ENCODE measurements at places on chromosomes 1 and 21.

DNA sequence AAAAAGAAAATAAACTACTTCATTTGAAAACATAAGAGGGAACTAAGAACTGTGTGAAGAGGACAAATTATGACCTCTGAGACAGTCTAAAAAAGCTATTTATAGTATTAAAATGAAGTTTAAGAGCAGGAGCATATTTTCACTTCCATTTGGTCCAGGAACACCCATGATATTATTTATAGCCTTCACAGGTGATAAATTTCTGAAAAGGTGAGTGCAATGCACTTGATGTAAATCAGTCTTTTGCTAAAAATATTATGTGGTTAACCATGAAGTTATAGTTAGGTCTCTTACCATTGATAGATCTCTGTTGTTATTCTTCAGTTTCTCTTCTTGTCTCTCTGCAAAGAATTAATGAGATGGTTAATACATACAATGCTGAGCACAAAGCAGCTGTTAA lies 14.7 kb downstream of the TMCO1 start:
- no peak for DNase-seq

DNA sequence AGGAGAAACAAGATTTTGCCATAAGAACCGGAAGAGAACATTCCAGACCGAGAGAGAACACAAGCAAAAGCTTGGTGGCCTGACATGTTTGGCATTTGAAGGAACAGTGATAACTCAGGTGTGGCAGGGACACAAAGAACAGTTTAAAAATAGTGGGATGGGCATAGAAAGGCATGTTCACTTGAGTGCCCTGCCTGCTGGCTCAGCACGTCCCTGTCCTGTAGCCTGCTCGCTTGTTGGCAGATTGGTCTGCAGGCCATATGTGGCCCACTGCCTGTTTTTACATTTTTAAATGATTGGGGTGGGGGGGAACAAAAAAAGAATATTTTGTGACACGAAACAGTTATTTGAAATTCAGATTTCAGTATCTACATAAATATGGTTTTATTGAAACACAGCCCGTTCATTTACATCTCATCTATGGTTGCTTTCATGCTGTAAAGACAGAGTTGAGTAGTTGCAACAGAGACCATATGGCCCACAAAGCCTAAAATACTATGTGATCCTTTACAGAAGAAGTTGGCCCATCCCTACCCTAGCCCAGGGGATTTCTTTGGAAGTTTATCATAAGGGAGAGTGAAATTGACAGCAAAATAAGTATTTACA lies 100.7 kb downstream of the RGL1 start:
- no peak for DNase-seq

DNA sequence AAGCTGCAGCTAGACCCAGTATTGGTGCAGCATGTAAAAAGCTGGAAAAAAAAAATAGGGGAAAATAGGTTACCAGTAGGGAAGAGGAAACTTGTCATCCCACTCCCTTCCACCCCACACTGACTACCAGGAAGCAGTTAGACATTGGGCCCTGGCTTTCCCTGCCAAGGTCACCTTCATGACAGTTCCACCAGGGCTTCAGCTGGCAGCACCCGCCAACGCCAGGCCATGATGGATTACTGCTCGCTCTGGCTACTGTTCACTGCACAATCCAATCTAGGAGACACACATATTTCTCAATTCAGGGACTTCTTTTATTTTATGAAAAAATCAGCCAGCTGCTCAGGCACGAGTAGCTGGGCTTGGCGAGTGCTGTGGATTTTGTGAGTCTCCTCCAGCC lies 127.7 kb downstream of the DMRTA2 start:
- DNase-seq: no peak

DNA sequence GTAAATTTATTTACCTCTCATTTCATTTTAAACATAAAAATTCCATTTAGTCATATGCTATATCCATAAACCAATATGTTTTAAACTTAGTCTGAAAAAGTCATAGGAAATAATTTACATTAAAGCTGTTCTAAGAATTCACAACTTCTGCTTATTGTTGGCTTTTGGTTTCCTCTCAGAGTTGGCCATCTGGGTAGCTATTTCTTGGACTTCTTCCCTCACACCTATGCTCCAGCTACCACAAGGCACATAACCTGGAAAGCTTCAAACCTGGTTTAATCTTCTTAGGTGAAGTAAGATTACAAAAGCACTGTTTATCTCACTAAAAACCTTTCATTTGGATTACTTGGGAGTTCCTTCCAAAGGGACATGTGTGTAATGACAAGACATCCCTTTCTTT lies 29.8 kb downstream of the RBM11 start:
- DNase-seq: no peak

DNA sequence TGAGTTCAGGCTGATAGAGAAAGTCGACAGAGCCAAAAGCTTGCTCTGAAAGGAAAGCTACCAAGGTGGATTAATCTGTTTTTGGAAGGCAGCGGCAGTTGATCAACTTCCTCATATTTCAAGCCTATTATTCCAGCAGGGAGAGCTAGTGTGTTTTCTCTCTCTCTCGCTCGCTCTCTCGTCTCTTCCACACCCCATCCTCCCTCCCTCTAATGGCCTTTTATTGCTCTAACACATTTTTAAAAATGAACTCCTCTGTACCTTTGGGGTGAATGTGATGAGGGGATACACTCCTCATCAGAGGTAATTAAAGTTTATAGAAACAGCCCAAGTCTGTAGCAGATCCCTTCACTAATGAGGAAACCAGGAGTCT lies 126.4 kb downstream of the CLIC6 start:
- no peak for DNase-seq

DNA sequence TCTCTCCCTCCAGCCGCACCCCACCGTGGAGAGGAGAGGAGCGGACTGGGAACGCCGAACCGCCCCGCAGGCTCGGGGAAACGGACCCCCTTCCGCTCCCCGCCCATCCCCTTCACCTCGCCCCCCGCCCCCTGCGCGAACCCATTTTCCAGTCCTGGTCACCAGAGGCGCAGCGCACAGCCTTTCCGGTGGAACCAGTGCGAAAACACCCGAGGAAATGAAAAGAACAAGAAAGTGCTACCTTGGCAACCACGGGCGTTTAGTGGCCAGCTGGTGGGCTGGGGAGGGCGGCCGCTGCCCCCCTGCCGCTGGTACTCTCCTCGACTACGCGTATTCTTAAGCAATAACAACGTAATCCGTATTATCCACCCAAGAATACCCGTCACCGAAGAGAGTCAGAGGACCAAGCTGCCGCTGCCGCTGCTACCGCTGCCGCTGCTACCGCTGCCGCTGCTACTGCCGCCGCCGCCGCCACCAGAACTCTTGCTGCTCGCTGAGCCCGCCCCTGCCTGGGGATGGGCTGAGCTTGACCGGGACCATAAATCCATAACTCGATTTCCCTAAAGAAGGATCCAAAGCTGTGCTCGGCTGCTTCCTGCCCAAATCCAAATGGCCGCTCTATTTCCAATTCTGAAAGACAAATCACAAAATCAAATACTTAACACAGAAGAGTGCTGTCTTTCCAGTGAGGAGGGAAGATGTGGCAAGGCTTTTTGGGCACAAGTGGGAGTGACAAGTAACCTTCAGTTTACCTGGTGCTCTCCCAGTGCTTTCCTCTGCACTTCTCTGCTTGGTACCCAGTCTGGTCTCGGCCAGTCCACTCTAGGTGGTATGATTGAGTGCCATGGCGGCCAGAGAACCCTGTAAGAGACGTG lies 125.2 kb upstream of the DPYD start:
- no peak for DNase-seq

DNA sequence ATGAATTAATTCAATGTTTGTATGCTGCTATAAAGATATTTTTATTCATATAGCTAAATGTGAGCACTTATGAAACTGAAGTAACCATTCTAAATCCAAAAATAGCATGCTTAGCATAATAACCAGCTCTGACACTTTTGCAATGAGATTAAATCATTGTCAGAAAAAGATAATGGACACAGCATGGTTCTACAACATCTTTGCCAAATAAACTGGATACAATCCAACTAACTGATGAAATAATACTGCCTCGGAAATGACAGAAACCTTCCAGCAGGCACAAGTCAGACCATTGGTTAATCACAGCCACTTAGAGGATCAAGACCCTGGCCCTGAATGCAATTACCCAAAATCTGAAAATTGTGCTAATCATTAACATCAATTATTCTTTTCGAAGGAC lies 592.7 kb upstream of the ADGRL4 start:
- DNase-seq: no peak

DNA sequence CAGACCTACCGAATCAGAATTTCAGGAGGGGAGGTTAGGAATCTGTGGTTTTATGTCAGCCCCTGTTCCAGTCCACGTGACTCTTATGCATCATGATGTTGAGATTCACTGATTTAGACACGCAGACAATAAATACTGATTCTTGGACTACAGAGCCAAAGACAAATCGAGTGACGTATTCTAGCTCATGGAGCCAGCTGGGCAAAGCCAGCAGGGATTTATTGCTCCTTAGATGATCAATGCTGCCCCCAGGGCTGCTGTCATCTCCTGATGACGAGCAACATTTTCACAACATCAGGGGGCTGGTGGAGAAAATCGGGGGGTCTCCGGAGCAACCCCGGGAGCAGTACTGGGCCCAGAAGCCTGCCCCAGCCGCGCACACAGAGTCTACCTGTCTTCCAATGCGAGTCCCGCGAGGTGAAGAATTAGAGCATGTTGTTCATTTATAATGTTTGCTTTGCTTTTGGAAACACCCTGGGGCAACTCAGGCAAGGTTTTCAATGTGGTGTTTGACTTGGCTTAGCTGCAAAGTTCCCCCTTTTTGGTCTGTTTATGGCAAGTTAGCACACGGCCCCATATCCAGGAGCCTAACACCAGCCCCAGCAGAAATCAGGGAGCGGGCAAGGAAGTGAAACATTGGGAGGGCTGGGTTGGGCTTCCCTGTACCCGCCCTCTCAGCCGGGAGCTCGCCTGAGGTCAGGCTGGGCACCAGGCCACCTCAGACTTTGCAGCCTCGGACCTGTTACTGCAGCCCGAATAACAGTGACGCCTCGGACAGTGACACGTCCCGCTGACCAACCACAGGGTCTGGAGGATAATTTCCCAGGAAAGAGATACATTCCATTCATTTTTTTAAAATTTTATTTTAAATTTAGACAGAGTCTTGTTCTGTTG lies 19.9 kb upstream of the CLDN14 start:
- no peak for DNase-seq
